ENCODE measurements at places on chromosomes 1 and 21.

DNA sequence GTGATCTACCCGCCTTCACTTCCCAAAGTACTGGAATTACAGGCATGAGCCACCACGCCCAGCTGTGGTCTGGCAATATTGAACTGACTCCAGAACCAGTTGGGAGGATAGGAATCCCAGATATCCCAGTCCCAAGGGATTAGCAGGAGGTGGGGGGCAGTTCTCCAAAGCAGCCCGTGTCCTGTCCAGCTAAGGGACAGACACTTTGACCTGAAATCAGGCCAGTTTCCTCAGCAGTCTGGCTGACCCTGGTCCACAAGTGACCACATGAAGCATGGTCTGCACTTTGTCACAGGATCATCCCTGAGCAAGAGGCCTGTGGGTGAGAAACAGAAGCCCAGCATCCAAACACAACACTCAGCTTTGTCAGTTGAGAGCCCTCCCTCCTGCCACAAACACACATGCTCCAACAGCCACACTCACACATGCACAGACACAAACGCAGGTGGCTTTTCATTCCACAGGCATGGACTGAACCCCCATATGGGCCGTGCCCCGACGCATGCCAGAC, 2.7 kb upstream of the FDPS start:
- DNase-seq, result no peak

DNA sequence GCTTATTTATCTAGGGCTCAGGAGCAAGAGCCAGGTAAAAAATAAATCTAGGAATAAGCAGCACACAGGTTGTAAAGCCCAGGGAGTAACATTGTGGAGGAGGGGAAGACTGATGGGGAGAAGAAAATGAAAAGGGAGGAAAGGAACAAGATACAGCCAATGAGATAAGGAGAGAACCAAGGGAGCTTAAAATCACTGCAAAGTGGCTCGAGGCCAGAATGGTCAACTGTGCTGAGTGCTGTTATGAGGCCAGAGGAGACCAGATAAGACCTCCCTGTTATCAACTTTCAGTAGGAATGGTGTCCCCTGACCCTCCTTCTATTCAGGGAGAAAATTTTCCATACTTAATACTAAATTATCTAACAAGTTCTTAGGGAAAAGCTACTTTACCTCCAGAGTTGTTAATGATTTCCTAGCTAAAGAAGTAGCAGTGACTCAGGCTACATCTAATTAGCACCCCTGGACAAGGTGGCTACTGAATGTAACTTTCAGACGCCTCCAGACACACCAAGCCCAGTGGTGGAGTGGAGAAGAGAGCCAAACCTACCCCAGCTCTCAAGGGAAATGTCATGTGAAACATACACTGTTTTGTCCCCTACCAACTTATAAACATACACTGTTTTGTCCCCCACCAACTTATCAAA, 25.5 kb downstream of the ENAH start:
- DNase-seq, result no peak

DNA sequence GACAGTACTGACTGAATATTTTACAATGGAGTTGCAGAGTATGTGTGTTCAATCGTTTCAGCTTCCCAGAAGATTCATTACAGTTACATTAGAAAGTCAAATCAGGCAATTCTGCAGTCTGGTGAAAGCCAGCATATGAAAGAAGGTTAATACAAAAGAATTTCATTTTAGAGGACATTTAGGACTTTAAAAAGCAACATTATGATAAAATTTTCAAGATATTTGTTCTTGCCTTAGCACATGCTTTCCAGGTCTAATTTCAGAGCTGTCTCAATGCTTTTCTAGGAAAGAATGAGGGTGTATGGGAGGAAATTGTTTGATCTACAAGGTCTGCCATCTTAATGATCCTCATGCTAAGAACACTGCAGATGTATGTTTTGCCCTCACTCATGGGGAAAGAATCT, 63.2 kb downstream of the RERE start:
- no peak for DNase-seq

DNA sequence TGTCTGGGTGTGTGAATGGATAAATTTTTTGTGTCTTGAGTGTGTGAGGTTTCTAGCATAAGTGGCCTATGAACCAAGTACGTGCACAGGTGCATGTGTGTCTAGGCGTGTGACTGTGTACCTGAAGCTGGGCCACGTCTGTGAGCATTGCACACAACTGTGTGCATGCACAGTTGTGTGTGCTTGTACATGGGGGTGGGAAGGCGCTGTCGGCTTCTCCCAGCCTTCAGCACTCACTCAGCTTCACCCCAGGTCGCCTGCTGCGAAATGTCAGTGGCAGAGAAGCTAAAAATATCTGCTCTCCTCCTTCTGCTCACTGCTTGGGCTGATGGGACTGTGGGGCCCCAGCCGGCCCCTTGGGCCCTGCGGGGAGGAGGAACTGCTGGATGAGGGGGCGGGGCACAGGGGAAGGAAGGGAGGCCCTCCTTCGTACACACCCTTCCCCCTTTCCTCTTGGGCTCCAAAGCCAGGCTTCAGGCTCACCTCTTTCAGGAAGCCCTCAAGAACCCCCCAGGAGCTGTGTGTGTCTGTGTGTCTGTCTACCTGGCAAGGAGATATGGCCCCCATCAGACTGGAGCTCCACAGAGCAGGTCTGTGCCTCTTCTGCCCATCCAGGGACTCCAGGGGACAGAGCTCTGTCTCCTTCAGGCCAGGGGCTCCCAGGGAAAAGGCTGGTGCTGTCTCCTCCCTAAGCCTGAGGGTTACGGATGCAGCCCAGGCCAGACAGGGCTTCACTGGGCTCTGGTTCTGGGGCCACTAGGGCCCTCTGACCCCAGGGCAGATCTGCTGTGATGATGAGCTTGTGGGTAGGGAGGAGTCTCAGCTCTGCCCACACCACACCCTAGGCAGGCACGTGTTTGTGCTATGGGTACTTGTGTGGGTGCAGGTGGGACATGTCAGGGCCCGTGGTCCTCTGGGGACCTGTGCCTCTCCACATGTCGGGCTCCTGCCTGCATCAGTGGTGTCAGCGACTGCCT, 35.6 kb upstream of the WASF2 start:
- DNase-seq, result no peak

- no peak for DNase-seq
Measured at GRCh38 chr1:226883630-226884029, 13.2 kb downstream of the PSEN2 start.

DNA sequence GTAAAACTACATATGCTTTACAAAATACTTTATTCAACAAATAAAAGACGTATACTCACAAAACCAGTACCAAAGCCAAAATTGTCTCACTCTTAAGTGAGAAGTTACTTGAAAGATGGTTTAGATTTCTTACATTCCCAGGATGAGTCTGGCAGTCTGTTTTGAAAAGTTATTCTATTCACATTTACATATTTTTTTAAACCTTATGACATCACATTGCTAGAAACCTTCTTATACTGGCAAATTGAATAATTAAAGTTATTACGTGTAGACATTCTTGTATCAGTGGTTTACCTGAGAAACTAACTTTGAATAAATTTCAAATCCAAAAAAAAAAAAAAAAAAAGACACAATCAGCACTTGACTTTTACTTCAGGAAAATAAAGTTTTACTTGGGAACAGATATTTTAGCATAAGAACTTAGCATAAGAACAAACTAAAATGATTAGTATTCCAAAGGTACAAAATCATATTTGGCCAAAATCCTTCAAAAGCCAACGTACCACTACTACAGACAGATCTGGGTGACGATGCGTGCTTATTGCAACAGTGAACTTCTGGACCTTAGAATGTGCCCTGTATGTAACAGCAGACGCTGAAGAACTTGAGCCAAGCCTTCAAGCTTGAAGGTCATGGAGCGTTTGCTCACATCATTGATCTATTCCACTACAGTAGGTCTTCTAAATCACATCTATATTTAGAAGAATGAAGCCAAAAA, 2.5 kb downstream of the CDC42BPA start:
- DNase-seq, result peak; percentile 45

DNA sequence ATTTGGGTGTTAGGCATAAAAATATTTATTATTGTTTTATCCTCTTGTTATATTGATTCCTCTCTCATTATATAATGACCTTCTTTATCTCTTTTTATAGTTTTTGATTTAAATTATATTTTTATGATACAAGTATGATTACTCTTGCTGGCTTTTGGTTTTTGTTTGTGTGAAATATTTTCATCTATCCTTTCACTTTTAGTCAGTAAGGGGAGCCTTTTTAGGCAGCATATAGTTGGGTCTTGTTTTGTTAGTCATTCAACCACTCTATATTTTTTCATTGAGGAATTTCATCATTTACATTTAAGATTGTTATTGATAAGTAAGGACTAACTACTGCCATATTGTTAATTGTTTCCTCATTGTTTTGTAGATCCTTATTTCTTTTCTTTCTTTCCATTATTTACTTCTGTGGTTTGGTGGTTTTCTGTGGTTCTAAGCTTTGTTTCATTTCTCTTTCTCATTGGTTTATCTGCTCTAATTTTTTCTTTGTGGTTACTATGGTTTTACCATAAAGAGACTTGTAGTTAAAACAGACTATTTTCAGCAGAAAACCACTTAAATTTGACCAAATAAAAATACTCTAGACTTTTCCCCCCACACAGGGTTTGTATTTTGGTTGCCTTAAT, 593.1 kb downstream of the NUF2 start:
- no peak for DNase-seq

DNA sequence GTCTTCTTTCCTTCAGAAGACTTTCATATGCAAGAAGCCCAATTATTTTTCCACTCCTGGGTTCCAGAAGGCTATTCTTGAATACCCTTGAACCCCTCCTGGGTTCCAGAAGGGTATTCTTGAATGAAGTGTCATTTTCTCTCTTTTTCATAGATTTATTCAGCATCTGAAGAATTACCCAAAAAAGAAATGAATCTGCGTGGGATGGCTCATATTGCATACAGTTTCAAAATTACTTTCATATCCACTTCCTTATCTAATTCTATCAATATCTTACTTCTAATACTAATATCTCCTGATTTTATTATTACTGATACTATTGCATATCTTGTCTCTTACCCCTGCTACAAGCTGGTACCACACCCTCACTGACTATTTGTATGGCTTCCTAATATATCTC, 22.6 kb upstream of the RABGAP1L start:
- DNase-seq, result no peak

DNA sequence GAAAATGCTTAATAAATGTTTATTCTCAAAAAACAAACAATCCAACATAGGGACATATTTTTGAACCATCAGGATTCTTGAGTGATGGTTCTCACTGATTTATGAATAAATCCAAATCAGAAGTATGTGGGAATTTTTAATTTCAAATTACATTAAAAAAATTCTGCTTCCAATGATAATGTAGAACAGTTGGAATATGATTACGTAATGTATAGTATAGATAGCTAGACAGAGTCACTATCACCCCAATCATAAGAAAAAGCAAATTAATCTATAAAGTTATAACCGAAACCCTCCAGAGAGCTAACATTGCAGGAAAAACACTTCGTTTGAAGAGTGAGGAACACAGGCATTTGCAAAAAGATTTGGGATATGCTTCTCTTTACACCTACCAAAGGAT, 1600.6 kb upstream of the B3GALT2 start:
- DNase-seq, result no peak

- no peak for DNase-seq
Measured at GRCh38 chr1:78070210-78070609, 24.4 kb downstream of the GIPC2 start.

DNA sequence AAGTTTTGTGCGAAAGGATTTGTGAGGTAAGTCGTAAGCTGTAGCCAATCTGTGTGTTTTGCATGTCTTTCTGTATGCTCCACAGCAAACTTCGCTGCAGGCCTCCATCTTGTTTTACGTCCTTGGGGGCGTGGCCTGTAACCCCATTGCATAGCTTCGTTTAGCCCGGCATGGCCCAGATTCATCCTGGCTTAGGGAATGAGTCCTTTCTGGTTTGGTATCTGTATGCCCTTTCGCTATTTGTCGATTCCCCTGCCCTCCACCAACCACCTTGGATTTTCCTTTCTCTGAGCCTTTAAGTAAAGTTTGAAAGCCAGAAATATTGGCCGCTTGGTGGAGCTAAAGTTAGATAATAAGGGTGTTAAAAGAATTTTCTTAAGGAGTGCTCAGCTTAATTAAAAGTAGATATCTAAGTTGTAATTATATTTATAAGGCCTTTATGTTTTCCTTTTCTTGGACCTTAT, 1.1 kb downstream of the THEM4 start:
- DNase-seq, result no peak

DNA sequence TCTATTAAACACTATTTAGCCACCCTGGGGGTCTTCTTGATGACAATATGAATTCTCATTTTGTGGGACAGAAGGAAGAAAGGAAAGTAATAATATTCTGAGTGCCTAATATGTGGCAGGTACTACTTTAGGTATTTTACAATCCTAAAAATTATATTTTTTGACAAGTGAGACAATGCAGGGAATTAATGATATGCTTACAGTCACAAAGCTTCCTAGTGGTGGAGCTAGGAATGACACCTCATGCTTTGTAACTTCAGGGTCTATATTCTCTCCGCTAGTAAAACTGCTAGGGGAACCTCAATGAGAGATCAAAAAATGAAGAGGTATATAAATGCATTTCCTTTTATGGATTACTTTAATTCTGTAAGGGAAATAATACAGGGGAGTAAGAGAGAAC, 44.3 kb downstream of the TPR start:
- DNase-seq, result peak; percentile 6

GRCh38 chr1:55539652-55540512, 324.7 kb upstream of the USP24 start:
- no peak for DNase-seq

GRCh38 chr1:95641386-95641785, 407.4 kb downstream of the RWDD3 start:
- no peak for DNase-seq

- DNase-seq, result no peak
Measured at GRCh38 chr1:15280416-15280815, 33.4 kb downstream of the FHAD1 start.

GRCh38 chr1:89904219-89904980, 83.6 kb downstream of the LRRC8D start:
- no peak for DNase-seq

DNA sequence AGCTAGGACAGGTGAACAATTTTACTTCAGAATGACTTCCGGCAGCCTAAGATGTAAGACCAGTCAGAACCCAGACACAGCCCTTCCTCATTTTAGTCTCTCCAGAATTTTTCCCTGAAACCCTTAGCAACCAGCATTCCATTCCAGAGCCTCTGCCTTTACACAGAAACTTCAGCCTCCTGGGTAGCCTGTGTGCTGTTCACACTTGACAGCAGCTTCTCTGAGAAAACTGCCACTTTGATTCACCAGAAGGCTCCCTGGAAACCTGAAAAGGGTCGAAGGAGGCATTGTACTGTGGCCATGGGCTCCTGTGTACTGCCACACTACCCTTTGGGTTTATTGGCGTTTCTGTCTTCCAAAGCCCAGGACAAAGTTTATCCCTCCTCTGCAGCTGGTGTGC, 17.4 kb downstream of the HYI start:
- DNase-seq, result no peak

GRCh38 chr1:215210167-215210566, 127.6 kb downstream of the KCNK2 start:
- no peak for DNase-seq

GRCh38 chr1:22861764-22862440, 110.8 kb downstream of the LACTBL1 start:
- peak; percentile 79 for DNase-seq

- peak; percentile 27 for DNase-seq
Measured at GRCh38 chr1:192453360-192453992, 122.1 kb upstream of the RGS1 start.

GRCh38 chr1:229452956-229453801, 19.3 kb upstream of the ACTA1 start:
- no peak for DNase-seq

- no peak for DNase-seq
Measured at GRCh38 chr1:66712839-66713238, 39.4 kb upstream of the DYNLT5 start.
